Fibroblast of the aortic adventitia (primary cell): ENCODE measurements at places on chromosomes 11 and 22. TPM values are rescaled to one million over a fixed set of nuclear protein-coding genes. Genes with fewer than 3 reads are reported as not detected.

Gene MYOD1
- not detected in 2 replicates for total RNA-seq

Gene CASP1
- 12.3 and 21.0 TPM in 2 replicates for total RNA-seq

Gene RBM7
- 5.6 and 45.6 TPM in 2 replicates for total RNA-seq

Gene BTBD18
- total RNA-seq: 0.09 TPM in 1 of 2 replicates, not detected in the other

Gene EIF3L
- total RNA-seq: 181 and 457 TPM in 2 replicates

Gene TRIM44
- 42.1 and 52.7 TPM in 2 replicates for total RNA-seq

Gene RAG2
- not detected in 2 replicates for total RNA-seq

Gene OR8G5
- total RNA-seq: not detected in 2 replicates

Gene BTG4
- total RNA-seq: 0.36 TPM in 1 of 2 replicates, not detected in the other

Gene LAYN
- total RNA-seq: 34.2 and 48.7 TPM in 2 replicates

Gene OR51B4
- 0.18 TPM in 1 of 2 replicates, not detected in the other for total RNA-seq

Gene P4HA3
- 1.9 and 4.4 TPM in 2 replicates for total RNA-seq

Gene GRIK4
- total RNA-seq: not detected in 2 replicates

Gene KCNJ11
- total RNA-seq: not detected in 2 replicates

Gene SLC22A24
- not detected in 2 replicates for total RNA-seq

Gene TIMM10
- 32.1 and 77.5 TPM in 2 replicates for total RNA-seq

Gene PGM2L1
- total RNA-seq: 4.2 and 4.3 TPM in 2 replicates

Gene MMP8
- total RNA-seq: 0.41 TPM in 1 of 2 replicates, not detected in the other

Gene CEND1
- 0.65 and 1.2 TPM in 2 replicates for total RNA-seq

Gene APOL5
- not detected in 2 replicates for total RNA-seq

Gene CYB5R3
- 44.4 and 113 TPM in 2 replicates for total RNA-seq

Gene C11orf87
- total RNA-seq: 0.09 TPM in 1 of 2 replicates, not detected in the other

Gene OR51B2
- not detected in 2 replicates for total RNA-seq

Gene MMP10
- 3.6 TPM in 1 of 2 replicates, not detected in the other for total RNA-seq

Gene GRAMD4
- total RNA-seq: 11.7 and 25.1 TPM in 2 replicates

Gene ZBTB16
- 0.27 and 0.41 TPM in 2 replicates for total RNA-seq

Gene KRTAP5-11
- total RNA-seq: not detected in 2 replicates

Gene E2F8
- total RNA-seq: 4.4 TPM in 1 of 2 replicates, not detected in the other

Gene TEF
- 14.8 and 17.4 TPM in 2 replicates for total RNA-seq

Gene C11orf16
- total RNA-seq: not detected in 2 replicates

Gene MPZL3
- total RNA-seq: 0.41 and 0.45 TPM in 2 replicates

Gene MPPED2
- total RNA-seq: 0.18 TPM in 1 of 2 replicates, not detected in the other

Gene TBX1
- 2.8 TPM in 1 of 2 replicates, not detected in the other for total RNA-seq

Gene MS4A2
- 0.16 TPM in 1 of 2 replicates, not detected in the other for total RNA-seq

Gene TUB
- 18.2 and 19.2 TPM in 2 replicates for total RNA-seq

Gene SMC1B
- 0.08 and 0.09 TPM in 2 replicates for total RNA-seq

Gene FAT3
- 1.7 and 2.2 TPM in 2 replicates for total RNA-seq

Gene SCUBE2
- 0.54 and 1.1 TPM in 2 replicates for total RNA-seq

Gene SMPD1
- 44.8 and 63.9 TPM in 2 replicates for total RNA-seq

Gene KRTAP5-9
- total RNA-seq: not detected in 2 replicates

Gene PGA4
- total RNA-seq: not detected in 2 replicates

Gene SCGB1D1
- not detected in 2 replicates for total RNA-seq

Gene RIBC2
- total RNA-seq: 5.7 TPM in 1 of 2 replicates, not detected in the other

Gene MMP11
- total RNA-seq: 5.1 and 47.8 TPM in 2 replicates

Gene CWF19L2
- total RNA-seq: 15.1 and 41.3 TPM in 2 replicates

Gene SERPIND1
- total RNA-seq: 0.09 TPM in 1 of 2 replicates, not detected in the other

Gene FOLH1
- not detected in 2 replicates for total RNA-seq

Gene OR4D11
- not detected in 2 replicates for total RNA-seq

Gene OVOL1
- total RNA-seq: not detected in 2 replicates

Gene RNASEH2C
- total RNA-seq: 44.6 and 49.6 TPM in 2 replicates

Gene BRSK2
- 0.36 TPM in 1 of 2 replicates, not detected in the other for total RNA-seq
